Stimulated activated CD4-positive, alpha-beta T cell treated with anti-CD3 and anti-CD28 coated beads, Interleukin-4, amount 100 ng/mL, for 1 hour (primary cell): ENCODE measurements at places on chromosomes 12 and 14.
A peak's percentile ranks its signal among the peaks of the same experiment; 100 is the strongest.

GRCh38 chr14:31881531-31882310 lies 195.4 kb upstream of the ARHGAP5 start:
- DNase-seq: no peak

DNA sequence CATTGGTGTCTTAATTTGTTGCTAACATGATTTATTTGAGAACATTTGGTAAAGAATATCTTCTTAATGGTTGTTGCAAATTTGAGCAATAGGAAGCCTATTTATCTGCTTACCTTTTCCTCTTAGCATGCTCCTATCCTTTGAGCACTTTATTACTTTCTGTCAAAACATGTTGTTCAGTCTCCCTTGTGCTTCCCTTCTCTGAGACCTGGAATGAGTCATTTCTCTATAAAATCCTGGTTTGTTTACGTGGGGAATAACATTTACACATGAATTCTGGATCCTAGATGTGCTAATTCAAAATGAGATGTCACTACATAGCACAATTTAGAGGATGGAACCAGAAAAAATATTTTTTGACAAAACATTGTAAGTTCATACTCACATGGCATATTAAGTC lies 844.0 kb upstream of the LRFN5 start:
- no peak for DNase-seq

GRCh38 chr12:65162609-65163008 lies 6.8 kb upstream of the LEMD3 start:
- no peak for DNase-seq

DNA sequence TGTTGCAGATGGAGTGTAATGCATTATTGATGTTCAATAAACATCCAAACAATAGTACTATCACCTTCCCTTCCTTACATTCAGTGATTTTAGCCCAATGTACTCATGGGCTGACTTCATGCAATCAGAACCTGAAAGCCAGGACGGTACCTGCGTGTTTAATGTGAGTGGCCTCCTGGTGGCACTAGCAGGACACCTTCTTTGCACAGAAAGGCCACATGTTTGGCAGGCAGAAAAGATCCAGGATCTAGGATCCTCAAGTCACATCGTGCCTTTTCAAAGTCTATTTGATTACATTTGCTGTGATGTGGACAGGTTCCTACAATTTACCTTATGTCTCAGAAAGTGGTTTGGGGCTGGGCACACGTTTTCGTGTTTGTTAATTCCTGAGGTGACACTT lies 82.9 kb downstream of the NEDD1 start:
- DNase-seq: no peak

GRCh38 chr12:121579190-121579791 lies 1.5 kb downstream of the KDM2B start:
- peak; percentile 36 for DNase-seq

GRCh38 chr12:54428050-54429013 lies 9.3 kb upstream of the ITGA5 start:
- no peak for DNase-seq

GRCh38 chr12:108612788-108613282 lies 15.0 kb upstream of the TMEM119 start:
- no peak for DNase-seq

GRCh38 chr14:71372411-71372838 lies 465.2 kb downstream of the PCNX1 start:
- no peak for DNase-seq

DNA sequence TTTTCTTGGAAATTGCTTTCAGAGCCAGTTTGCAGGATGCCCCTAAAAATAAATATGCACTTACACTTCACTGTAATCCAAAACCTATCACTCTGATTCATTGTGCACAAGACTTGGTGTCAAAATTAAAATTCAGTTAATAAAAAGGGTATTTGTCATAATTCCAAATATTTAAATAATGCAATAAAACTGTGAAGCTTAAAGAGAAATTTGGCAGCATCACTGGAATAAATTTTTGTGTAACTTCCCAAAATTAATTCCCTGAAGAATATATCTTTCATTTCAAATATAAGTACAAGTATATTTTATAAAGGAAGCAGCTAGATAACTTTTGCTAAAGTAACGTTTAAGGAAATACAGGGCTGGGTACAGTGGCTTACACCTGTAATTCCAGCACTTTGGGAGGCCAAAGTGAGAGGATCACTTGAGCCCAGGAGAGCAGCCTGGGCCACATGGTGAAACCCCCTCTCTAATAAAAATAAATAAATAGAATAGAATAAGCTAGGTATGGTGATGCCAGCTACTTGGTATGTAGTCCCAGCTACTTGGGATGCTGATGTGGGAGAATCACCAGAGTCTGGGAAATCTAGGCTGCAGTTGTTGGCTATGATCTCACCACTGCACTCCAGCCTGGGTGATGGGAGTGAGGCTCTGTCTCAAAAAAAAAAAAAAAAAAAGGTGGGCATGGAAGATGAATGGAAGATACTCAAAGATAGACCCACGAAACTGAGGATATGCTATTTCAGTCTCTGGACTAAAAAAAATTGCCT lies 233.8 kb downstream of the FBXL14 start:
- no peak for DNase-seq

GRCh38 chr14:39154594-39155189 lies 15.4 kb downstream of the TRAPPC6B start:
- DNase-seq: no peak

DNA sequence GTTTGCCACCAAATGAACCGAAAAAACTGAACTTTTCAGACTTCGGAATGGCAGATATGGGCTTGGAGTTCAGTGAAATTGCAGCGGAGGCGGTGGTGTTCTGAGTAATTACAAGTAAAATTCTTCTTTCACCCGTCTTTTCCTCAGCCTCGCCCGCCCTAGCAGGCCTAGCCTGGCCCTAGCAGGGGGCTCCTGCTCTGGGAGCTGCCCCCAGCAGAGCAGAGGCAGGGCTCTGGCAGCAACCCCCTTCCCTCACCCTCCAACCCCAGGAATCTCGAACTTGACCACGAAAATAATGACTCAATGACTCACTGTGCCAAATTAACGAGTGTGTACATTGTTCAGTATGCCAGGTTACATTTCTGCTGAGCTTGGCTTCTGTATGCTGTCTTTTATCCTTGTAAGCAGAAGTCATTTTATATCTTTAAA lies 1.1 kb downstream of the PAPLN start:
- no peak for DNase-seq

DNA sequence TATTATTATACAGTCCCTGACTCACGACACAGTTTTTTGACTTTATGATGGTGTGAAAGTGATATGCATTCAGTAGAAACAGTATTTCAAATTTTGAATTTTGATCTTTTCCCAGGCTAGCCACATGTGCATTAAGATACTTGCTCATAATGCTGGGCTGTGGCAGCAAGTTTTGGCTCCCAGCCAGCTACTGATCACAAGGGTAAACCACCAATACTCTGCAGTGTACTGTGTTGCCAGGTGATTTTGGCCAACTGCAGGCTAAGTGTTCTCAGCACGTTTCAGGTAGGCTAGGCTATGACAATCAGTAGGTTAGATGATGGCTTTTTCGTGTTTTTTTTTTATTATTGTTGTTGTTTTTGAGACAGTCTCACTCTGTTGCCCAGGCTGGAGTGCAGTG lies 69.4 kb upstream of the ACTN1 start:
- DNase-seq: no peak

GRCh38 chr12:52993558-52993869 lies 12.7 kb upstream of the EIF4B start:
- DNase-seq: no peak

- DNase-seq: no peak
Observed at GRCh38 chr12:2064071-2064507, 11.3 kb downstream of the CACNA1C start.

DNA sequence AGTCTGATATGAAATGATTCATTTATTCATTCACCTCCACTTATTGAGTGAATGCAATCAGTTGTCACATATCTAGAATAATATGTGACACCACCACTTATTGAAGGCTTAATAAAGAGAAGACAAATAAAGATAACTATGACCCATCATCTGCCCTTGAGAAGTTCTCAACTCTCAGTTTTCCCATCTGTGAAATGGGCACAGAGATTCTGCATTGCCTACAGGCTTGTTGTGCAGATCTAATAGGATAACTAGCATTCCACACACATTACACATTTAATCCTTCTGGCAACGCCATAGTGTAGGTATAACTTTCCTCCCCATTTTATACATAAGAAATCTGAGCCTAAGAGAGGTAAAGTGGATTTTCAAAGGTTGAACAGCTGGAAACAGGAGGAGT lies 84.2 kb upstream of the FICD start:
- no peak for DNase-seq

DNA sequence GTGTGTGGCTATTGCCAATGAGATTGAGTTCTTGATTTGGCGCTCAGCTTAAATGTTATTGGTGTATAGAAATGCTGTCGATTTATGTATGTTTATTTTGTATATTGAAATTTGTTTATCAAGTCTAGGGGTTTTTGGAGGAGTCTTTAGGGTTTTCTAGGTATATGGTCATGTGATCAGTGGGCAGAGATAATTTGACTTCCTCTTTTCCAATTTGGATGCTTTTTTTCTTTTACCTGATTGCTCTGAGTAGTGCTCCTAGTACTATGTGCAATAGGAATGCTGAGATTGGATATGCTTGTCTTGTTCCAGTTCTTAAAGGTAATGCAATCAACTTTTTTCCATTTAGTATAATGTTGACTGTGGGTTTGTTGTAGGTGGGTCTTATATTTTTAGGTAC lies 99.8 kb upstream of the PMCH start:
- no peak for DNase-seq

DNA sequence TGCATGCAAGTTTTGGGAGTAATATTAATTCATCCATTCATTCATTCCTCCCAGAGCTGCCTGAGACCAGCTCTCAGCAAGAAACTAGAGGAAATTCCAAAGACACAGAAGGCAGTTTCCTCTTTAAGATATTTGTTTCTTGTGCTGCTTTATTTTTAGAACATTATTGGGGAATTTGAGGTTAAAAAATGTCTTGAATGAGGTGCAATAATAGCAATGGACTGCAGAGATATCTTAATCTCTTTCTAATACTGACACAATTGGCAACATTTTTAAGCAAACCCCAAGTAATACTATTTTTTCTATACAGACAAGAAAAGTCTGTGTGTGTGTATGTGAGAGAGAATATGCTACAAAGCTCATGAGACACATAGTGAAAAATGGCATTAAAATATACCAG lies 190.2 kb upstream of the USP15 start:
- no peak for DNase-seq

DNA sequence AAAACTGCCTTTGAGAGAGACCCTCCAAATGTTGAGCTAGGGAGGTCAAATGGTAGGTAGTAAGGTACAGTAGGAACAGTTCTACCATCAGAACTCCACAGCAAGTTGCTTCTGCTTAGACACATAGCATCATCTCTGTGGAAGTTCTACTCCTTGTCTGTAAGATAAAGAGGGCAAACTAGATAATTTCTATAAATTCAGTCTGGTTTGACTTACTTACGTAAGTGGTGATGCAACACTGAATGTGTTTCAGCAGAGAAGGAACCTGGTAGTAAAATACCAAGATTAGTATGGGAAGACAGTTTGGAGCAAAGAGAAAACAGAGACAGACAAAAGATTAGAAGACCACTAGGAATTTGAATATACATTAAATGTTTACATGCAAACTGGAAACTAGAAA lies 42.0 kb downstream of the KITLG start:
- DNase-seq: no peak

DNA sequence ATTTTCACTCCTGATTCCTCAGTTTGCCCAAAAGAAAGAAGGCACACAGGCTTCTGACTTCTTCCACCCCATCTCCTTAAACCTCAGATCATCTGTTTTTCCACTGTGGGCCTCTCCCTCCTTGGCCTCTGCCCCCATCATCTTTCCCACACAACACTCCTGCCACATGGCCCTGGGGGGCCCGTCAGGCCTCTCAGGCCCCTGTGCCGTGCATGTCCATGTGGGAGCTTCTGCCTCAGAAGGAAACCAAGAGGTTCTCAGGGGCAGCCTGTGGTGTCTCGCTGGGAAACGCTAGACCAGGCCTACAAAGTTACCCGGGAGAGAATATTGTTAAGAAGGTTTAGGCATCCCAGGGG lies 8.0 kb downstream of the KLHL33 start:
- DNase-seq: no peak

GRCh38 chr12:104768033-104768432 lies 190.1 kb downstream of the SLC41A2 start:
- no peak for DNase-seq

DNA sequence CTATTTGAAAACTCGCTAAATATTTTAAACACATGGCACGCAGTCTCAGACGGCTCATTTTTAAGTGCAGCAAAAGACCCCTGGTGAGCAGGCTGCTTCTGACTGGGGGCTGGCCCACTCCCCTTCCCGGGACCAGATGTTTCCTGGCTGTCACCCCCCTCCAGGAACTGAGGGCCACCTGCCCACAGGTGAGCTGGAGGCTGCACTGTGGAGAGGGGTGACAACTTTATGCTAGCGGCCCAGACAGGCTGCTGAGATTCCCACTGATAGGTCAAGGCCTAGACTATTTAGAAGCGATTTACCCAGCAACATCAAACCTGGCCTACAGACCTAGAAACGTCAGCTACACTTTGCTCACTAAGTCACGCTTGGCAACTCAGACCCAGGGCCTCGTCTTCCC lies 92.1 kb downstream of the BCL11B start:
- no peak for DNase-seq

DNA sequence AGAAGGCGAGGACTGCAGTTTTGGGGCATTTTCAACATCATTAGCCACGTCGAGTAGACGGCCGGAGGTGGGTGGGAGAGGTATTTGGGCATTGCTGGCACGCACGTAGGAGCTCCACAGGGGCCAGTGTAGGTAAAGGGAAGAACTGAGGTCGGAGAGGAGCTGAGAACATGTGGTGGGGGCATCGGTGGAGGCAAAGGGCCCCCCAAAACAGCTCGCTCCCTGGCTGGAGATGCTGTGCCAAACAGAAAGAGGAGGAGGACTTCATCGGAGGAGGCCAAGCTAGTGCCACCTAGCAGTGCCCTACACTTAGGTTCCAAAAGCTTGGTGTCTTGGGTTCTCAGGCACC lies 52.0 kb upstream of the PPP2R5C start:
- no peak for DNase-seq

DNA sequence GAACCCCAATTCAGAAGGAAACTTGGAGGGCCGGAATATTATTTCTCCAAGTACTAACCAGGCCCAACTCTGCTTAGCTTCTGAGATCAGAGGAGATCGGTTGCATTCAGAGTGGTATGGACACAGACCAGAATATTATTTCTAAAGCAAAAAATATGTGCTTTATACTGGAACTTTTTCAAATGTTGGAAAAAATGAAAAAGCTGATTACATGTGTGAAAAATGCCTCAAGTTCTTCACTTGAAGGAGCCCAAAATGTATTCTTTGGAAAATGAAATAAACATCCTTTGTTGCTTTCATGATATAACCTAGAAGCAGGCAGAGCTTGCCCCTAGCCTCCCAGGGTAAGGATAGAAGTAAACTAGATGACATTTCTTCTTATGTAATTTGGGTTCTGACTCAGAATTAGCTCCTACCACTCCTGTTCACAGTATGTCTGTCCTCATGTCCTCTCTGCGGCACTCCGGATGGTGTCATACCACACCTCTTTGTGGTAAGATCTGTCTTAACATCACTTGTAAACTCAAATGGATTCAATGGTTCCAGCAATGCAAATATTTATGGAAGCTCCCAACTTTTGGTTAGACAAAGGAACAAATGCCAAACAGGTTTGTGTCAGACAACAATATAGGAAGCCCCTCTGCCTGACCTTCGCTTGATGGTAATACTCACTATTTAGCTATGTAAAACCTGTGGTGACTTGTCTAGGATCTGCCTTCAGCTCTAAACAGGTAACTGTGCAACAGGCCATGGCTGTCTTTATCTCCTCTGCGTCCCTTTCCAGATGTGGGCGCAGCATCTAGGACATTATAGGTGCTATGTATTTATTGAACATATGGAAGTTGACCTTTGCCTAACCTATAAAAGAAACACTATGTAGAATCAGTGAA lies 178.5 kb downstream of the SSPN start:
- DNase-seq: no peak
